Stimulated activated naive CD4-positive, alpha-beta T cell (primary cell): ENCODE measurements at places on chromosomes 4 and X.

DNA sequence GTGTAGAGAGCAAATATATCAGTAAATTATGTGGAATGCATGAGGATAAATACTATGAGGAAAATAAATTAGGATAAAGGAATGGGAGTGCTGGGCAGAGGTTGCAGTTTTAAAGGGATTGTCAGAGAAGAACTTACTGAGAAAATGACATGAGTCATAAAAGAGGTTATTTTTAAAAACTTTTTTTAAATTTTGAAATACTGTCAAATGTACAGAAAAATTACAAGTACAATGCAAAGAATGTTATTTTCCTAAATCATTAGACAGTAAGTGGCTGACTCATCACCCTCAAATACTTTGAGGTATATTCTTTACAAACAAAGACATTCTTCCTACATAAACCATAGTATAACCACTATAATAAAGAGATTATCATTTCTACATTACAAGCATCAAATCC lies 29.8 kb upstream of the H2AZ1 start:
- no peak for DNase-seq

- DNase-seq, result no peak
These were observed 256.8 kb upstream of the STS start for GRCh38 chrX:6890544-6891261.

GRCh38 chr4:39668887-39669286 lies 29.0 kb upstream of the UBE2K start:
- DNase-seq, result no peak

DNA sequence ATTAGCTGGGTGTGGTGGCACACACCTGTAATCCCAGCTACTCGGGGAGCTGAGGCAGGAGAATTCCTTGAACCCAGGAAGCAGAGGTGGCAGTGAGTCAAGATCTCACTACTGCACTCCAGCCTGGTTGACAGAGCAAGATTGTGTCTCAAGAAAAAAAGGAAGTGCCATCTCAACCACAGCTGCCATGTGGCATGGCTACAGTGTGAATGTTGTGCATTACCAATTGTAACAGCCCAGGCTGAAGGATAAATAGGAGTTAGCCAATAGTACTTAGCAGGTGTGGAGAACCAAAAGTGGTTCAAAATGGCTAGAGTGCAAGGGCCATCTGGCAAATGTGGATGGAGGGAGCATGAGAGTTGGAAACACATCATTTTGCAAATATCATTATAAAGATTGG lies 28.9 kb downstream of the SLC25A5 start:
- no peak for DNase-seq

DNA sequence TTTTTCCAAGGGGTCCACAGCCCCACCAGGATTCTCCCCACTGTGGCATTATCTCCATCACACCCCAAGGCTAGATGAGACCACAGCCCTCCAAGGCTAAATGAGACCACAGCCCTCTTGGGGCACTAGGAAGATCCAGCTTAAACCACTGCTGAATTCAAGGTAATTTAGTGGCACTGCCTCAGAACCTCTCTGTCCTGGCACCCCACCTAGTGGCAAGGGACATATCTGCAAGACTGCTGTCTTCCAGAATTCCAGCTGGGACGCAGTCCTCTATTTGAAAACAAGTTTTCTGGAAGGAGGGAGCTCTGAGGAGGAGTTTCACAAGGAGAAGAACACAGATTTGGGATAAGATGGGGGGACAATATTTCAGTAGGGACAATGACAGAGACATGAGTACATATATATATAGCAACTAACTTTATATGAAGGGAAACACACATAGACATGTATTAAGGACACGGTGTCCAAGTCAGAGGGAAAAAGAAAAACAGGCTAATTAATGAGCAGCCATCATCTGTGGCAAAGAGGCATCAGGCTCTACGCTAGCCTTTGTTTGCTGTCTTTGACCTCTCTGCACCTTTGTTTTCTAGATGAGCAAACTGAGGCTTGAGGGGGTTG lies 9.3 kb downstream of the CETN2 start:
- no peak for DNase-seq

- no peak for DNase-seq
These were observed 1991.1 kb downstream of the ARAP2 start for GRCh38 chr4:34253239-34253638.

DNA sequence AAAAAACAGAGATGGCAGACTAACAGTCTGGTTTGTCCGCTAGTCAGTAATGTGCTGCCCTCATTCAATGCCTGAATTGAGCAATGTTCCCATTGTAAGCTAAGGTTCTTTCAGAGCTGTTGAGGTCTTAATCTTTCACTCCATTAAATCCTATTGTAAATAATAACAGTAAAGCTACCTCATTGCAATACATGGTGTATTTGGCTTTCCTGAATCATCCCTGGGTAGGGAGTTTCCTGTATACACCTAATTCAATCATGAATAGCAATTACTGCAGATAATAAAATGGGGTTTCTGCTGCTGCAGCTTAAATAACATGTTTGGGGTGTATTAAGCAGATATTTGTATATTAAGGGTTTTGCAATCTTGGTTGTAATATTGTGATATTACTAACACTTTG lies 1100.2 kb upstream of the INTU start:
- no peak for DNase-seq

- no peak for DNase-seq
These were observed 141.1 kb upstream of the ZXDA start for GRCh38 chrX:58051346-58051745.

DNA sequence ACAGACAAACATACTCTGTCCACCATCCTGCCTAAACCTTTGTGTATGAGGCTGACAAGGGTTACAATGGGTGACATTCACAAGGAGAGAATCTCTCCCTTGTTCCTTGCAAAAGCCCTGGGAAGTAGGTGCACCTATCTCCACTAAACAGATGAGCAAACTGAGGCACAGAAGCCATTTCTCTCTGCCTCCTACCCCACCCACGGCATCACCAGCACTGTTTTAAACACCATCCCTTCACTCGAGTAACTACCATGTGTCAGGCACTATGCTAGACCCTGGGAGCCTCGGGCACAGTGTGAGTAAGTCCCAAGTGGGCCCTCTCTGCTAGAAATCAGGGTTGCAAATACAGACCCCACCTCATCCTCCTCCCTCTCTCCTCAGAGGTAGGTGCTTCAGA lies 899 bp downstream of the LYAR start:
- DNase-seq, result no peak

DNA sequence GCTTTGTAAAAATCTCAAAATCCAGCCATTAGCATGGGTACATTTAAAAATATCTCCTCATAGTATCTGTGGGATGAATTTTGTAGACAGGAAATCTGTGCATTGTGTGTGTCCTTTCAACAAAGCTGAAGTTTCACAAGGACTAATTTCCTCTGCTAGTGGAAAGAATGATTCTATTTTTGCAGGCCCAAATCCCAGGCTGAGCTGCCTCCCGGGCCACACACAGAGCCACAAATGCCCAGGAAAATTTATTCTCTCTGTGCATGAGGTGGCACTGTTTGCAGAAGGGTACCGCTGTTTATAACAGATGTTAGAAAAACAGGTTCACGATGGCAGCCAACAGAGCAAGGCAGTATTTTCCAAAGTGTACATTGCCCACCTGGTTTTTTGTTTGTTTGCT lies 11.0 kb upstream of the VCX3B start:
- DNase-seq, result no peak

GRCh38 chr4:47612116-47613023 lies 127.3 kb downstream of the ATP10D start:
- no peak for DNase-seq

DNA sequence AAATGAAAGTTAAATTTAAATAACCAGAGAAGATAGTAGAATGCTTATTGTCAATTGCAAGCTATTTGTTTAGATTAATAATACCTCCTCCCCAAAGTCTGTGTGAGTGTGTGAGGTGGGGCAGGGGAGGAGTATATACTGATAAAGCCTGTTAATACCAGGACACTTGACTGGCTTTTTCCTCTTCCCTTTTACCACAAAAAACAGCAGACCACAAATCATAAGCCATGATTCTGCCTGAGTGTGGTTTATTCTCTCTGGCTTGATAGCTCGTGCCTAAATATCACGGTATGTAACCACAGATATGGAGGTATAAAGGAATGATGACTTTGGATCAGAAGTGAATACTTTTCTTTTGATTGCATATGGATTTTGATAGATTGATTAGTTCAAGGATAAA lies 21.9 kb upstream of the SCRG1 start:
- DNase-seq, result no peak

DNA sequence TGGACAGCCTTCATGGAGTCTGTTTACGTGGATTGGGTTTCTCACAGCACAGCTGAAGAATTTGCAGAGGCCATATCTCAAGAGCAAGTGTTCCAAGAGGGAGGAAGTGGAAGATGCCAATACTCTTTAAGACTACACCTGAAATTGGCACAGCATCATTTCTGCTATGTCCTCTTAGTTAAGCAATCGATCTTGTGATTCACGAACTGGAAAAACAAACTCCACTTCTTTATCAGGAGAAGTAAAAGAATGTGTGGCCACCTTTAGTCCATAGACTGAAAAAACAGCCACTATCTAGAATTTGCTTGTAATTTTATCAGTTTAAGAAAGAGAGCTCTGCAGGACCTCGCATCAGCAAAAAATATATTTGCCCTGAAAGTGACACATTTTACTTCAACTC lies 473.1 kb upstream of the ATOH1 start:
- DNase-seq, result no peak
